Activated naive CD8-positive, alpha-beta T cell treated with anti-CD3 and anti-CD28 coated beads for 36 hours (primary cell): ENCODE measurements at places on chromosomes 4 and X.
A peak's percentile ranks its signal among the peaks of the same experiment; 100 is the strongest.

GRCh38 chrX:80807992-80808735 is 1.5 kb downstream of the BRWD3 start:
- DNase-seq = peak; percentile 62

DNA sequence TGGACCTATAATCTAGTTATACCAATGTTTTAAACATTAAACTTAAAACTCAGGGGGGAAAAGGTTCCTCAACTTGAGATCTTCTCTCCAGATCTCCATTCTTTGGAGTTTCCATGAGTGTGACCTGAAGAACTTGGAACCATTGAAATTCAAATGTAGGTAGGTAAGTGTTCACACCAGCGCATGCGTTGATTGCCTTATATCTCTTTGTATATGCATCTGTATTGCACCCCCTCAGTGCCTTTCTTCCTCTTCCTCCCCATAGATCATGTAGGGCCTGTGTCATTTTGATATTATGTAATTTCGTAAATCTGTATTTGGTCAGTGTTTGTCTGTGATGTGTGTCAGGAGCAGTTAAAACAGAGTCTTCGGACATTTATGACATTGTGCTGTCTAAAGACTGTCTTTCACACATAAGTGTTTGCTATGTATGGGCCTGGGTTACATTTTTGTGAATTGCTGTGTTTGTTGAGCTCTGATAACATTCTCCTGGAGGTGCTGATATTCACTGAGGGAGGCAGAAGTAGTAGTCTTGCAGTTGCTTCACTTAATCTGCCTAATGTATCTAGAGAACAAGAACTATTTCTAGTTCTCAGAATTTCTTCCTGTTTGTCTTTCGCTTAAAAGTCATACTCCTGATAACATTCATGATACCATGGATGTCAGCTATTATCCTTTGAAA is 126.3 kb downstream of the RAP1GDS1 start:
- DNase-seq = no peak

DNA sequence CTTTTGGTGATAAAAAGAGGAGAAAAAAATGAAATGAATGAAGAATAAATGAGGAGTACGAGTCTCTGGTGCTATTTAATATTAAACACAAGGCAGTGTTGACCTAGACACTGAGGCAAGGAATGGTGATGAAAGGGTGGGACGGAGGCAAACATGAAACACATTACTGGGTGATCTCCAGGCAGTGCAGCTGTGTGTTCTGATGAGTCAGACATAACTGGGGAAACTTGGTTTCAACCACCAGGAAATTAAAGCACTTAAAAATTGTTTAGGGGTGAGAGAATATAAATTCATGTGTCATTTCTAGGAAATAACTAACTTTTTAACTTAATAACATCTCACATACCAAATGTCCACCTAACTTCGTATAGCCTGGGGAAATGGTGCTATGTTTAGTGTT is 19.7 kb upstream of the CXCL6 start:
- no peak for DNase-seq

DNA sequence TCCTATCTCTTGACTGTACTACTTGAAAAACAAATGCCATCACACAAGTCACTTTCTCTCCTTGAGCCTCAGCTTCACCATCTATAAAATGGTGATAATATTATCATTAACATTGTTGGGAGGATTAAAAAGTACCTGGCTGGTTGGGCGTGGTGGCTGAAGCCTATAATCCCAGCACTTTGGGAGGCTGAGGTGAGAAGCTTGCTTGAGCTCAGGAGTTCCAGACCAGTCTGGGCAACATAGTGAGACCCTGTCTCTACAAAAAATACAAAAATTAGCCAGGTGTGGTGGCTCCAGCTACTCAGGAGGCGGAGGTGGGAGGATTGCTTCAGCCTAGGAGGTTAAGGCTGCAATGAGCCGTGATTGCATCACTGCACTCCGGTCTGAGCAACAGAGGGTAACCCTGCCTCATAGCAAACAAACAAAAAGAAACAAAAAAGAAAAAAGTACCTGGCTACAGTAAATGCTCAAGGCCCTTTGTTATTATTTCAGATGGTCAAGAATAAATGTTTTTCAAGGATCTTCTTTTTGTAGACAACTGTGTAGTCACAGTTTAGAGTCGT is 120.3 kb downstream of the CHRNA9 start:
- no peak for DNase-seq

DNA sequence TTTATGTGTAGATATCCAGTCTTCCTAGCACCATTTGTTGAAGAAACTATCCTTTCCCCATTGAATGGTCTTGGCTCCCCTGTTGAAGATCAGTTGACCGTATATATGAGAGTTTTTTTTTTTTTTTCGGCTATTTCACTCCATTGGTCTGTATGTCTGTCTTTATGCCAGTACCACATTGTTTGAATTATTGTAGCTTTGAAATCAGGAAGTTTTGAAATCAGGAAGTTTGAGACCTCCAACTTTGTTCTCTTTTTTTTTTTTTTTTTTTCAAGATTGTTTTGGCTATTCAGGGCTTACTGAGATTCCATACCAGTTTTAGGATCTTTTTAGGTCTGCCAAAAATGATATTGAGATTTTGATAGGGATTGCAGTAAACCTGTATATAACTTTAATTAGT is 4.3 kb upstream of the SCD5 start:
- no peak for DNase-seq

GRCh38 chrX:38718311-38718710 is 82.9 kb upstream of the MID1IP1 start:
- no peak for DNase-seq

- no peak for DNase-seq
Observed at GRCh38 chr4:76570141-76570973, 135.3 kb downstream of the SHROOM3 start.
